Activated CD4-positive, alpha-beta T cell treated with anti-CD3 and anti-CD28 coated beads for 48 hours (primary cell): ENCODE measurements at places on chromosomes 2 and 18.
A peak's percentile ranks its signal among the peaks of the same experiment; 100 is the strongest.

GRCh38 chr2:75390169-75390568 is 170.6 kb downstream of the EVA1A start:
- no peak for DNase-seq

GRCh38 chr2:74824679-74825078 is 9.2 kb upstream of the HK2 start:
- no peak for DNase-seq

DNA sequence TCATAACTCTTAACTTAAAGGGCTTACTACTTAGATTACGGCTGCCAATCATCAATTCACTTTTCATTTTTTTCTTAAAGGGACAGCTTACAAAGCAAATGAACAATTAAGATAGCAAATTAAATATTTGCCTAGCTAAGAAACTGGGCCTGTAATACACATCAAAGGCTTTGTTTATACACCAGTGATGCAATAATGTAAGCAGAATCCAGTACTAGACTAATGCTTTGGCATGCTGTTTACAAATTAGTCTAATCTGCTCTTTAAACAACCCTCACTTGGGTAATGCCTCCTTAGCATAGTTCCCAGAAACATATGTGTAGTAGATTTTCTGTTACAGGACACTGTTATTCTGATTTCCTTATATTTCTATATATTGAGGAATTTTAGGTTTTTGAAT is 105.8 kb downstream of the ARHGAP28 start:
- no peak for DNase-seq

DNA sequence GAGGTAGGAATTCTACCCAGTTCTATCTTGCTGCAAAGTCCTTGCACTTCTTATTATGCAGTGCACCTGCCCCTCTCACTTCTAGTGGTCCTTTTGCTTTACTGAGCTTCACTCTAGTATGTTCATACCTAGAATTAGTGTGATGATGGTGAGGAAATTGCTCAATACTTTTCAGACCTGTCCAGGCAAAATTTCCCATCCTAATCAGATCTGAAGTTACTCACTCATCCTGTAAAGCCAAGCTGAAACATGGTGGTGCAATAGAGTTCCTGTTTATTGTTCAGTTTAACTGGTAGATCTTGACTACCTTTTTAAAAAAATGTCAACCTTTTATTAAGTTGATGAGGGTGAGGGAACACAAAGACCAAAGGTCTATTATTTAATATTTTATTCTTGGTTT is 12.6 kb upstream of the FIGN start:
- no peak for DNase-seq

- no peak for DNase-seq
Observed at GRCh38 chr2:212940816-212941215, 210.6 kb downstream of the IKZF2 start.

GRCh38 chr2:39922679-39923405 is 143.8 kb upstream of the THUMPD2 start:
- no peak for DNase-seq

- DNase-seq = no peak
Observed at GRCh38 chr2:177275040-177275742, 10.7 kb upstream of the NFE2L2 start.

GRCh38 chr2:48315896-48316194 is 214.1 kb upstream of the STON1 start:
- DNase-seq = peak; percentile 57

- DNase-seq = no peak
Observed at GRCh38 chr18:62986490-62986889, 271.1 kb downstream of the PHLPP1 start.

GRCh38 chr18:13526519-13526918 is 199.8 kb downstream of the FAM210A start:
- no peak for DNase-seq

- no peak for DNase-seq
Observed at GRCh38 chr2:177314194-177314593, 49.7 kb upstream of the NFE2L2 start.

DNA sequence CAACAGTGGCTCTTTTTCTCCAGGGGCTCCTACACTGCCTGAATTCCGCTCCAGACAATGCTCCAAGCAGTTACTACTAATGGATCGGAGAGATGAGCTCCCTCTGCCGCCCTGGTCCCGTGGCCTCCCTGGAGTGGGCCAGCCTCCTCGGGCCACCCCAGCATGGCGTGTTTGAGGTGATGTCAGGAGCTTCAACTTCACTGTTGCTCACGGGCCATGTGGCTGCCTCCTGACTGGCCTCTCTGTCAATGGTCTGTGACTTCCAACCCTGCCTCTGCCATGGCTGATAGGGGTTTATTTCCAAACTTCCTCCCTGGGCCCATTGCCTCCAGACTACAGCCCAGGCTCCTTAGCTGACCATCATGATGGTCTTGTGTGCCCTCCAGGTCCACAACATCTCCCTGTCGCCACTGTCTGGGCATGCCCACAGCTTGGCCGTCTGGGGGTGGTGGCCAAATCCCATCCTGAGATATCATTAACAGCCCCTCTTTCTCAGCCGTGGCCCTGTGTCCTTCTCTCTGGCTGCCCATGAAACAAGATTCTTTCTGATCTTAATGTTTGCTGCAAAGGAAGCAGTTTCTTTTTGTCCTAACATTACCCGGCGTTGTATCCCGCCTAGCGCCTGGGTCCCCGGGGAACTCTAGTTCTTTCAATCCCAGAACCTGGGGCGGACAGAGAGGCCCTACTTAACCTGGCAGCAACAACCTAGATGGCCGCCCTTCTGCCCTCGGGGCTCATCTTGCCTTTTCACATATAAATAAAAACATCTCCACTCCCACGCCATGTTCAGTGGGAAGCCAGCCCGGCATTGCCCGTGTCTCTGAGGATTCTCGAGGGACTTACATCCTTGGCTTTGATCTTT is 38.1 kb downstream of the ATOH8 start:
- no peak for DNase-seq

DNA sequence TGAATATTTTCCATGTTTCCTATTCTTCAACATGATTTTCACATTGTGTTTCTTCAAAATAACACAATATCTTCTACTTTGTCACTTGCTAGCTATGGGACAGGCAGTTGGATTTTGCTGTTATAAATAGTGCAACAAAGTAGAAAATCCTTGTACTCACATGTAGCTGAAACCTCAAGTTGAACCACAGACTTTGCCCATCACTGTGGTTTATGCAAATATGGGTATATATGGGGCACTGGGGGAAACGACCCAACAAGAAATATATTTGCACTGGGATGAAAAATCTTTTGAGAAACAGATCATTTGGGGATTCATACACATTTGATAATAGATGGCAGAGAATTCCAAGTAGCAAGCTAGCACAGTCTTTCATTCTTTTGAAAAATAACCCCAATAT is 486.3 kb upstream of the MAP2 start:
- no peak for DNase-seq

DNA sequence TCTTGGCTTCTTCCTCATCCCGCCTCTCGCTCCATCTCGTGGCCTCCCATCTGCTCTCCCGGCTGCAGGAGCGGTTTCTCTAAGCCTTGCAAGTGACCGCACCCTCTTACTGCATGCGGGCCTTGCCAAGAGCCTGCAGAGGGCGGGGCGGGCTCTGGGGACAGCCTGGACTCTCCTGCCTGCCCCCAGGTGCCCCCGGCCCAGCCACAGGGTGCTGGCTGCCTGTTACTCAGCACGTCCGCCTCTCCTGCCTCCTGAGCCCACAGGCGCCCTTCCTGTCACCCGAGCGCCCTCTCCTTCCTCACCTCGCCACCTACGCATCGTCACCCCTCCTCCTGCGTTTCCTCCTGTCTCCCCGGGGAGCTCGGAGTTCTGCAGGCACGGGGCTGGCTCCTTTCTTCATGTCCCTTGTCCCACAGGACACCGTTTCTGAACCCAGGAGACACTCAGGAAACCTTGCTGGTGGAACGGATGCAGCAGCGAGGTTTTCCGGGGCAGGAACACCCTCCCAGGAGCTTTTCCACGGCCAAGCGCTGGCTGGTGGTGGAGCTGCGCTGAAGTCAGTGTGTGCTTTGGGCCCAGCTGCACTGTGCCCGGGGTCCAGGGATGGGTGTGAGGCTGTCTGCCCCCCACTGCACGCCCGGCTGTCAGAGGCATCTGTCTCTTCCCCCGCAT is 28.5 kb downstream of the HPCAL1 start:
- peak; percentile 87 for DNase-seq

GRCh38 chr2:6787376-6787775 is 78.3 kb downstream of the CMPK2 start:
- DNase-seq = no peak

DNA sequence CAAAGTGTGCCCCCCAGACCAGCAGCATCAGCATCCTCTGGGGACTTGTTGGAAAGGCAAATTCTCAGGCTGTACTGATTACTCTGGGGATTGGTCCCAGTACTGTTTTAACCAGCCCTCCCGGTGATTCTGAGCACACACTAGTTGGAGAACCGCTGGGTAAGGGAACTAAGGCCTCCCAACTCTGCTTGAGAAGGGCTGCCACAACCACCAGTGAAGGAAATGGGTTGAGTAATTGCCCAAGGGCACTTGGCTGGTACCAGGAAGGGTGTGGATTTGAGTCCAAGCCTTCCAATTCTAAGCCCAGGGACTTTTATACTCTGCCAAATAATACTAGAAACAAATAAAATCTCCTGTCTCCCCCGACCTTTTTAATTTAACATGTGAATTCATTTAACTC is 219.9 kb downstream of the SETBP1 start:
- DNase-seq = no peak

DNA sequence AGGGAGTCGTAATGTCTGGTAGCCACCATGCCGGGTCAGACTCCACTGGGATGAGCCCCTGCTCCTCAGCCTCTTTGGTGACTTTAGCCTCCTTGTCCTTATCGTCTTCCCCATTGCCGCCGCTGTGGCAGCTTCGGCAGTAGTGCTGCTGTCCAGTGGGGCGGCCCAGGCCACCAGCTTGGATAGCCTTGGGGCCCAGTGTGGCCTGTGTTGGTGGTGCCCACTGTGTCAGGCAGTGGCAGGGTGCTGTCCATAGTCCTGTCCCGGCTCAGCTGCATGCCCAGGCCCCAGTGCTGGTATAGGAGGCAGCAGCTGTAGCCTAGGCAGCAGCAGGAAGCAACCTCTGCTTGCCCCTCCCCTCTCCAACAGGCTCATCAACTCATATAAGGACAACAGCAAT is 197.1 kb upstream of the RAB12 start:
- no peak for DNase-seq

DNA sequence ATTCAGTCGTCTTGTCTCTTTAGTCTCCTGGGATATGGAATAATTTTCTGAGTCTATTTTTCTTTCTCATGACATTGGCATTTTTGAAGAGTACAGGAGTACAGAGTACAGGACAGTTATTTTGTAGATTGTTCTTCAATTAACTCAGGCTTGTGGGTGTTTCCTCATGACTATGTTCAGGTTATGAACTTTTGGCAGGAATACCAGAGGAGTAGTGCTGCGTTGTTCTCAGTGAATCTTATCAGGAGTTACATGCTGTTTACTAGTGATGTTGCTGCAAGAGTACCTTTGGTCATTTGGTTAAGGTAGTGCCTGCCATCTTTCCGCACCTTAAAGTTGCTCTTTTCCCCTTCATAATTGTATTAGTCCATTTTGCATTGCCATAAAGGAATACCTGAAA is 41.3 kb upstream of the AGFG1 start:
- no peak for DNase-seq

DNA sequence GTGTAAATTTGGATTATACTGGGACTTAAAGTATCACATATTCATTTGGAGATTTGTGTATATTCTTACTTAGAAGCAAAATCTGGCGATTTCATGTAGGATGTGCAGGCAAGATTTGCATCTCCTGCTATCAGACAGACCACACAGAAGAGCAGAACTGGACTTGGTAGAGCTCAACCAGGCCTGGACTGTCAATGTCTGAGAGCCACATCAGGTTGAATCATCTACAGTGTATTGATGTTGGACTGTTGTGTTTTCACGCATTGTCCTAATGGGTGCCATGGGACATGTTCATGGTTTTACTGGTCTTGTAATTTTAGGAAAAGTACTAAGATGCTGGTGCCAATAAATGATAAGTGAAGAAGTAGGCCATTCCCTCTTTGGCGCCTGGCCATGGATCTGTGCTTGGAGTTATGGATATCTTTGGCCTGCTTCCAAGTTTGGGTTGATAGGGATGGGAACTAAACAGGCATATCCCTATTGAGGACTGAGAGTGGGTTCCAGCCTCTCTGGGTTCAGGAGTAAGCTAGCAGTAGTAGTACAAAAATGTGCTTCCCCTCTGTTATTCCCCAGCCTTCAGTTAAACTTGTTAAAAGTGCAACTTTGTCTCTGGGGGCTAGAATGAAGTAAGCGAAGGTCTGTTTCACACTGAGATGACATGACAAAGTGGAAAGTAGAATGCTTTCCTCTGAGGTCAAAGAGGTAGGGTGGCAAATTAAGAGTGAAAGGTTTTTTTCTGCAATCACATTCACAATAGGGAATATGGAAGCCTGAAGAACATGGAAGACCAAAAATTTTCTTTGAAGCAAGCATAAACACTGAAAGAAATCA is 49.2 kb upstream of the NEMP2 start:
- no peak for DNase-seq

- DNase-seq = no peak
Observed at GRCh38 chr2:217797165-217797564, 205.6 kb downstream of the TNS1 start.
